GM12891 (cell line): ENCODE measurements at places on chromosomes 2 and 18.

DNA sequence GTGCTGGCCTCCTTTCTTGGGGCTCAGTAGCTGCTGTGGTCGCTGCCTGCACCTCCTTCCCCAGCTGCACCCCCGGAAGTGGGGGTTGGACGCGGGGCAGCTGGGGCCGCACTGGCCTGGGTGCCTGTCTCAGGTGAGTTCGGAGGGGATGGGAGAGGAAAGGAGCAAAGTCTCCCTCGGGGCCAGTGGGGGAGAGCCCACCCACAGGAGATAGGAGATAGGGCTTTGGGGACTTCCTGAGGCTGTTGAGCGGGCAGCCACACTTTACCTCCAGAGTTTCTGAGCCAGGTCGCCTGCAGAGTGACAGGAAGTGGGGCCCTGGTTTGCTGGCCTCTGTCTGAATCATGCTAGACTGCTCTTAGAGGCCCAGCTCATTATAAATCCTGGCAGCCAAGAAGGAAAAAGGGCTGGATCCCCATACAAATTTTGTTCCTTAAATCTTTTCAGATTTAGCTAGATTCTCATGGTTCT lies 8.1 kb downstream of the MBP start:
- no peak for DNase-seq

- DNase-seq = no peak
Measured at GRCh38 chr2:126634273-126634861, 21.6 kb upstream of the GYPC start.

DNA sequence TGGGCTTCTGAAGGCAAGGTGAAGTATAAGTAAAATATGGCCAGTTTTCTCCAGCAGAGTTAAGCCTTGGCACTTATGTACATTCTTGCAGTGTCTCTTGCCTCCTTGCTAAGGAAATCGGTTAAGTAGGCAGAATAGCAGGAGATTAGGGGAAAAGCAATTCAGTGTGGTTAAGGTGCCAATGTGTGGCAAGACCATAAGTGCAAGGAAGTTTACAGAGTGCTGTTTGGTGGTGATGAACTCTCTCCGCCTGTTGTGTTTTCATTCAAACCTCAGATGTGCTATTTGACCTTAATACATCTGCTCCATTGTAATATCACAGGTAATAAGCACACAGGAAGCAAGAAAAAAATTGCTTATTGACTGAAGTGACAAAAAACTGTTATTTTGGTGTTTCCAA lies 156.1 kb downstream of the MGAT5 start:
- no peak for DNase-seq

DNA sequence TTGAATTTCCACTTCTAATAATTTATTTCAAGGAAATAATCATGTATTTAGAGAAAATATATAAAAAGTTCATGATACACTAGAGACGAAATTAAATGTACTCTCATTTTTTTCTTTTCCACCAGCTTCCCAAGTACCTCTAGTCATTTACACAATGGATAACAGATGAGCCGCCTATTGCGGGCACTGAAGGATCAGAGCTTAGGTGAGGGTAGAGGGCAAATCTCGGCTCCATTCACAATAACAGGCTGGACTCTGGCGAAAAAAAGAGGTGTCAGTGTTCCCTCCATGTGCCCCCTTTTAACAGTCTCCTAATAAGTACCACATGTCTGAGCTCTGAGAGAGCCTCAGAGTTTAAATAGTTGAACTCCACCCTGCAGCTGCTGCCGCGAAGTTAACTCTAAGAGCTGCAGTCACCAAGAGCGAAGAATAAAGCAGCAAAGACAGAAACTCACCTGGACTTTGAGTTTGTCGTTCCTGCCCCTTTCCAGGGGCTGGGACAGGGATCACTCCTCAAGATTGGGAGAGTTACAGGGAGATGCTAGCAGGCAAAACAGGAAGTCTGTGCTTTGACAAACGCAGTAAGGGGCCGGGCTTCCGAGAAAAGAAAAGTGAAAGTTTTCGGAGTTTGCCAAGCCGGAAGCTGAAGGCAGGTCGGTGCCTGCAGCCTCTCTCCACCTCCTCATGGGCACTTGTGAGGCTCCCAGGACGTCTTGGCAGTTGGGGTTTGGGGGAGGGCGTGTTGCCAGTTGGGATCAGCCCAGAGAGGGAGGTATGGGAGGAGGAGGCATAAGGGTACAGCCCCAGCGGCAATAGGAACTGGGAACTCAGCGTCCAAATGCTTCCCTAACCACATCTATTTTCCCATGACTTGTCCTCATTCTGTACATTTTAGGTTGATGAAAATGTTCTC lies at the start of gene SP110:
Gene SP110 (minus strand): TSS at position 566 of the 913 bp plus-strand sequence. CDS start 3,057 bp downstream, outside the sequence.
- DNase-seq = no peak

GRCh38 chr2:5926871-5927512 lies 234.8 kb downstream of the SOX11 start:
- no peak for DNase-seq

DNA sequence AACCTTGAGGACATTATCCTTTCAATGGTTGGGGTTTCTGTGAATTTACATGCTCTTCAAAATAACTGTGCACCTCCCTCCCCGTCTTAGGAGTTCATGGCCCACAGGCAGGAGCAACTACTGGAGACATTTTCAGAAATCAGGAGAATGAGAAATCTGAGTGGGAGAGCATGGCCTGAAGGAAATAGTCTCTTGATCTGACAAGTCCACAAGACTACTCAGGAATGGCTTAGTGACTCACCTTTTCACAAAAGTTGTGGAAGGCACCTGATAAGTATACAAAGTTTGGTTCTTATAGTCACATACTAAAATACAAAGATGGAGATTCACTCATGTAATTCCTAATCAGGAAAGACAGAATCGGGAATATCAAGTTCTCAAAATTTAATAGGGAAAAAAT lies 83.6 kb upstream of the NCKAP5 start:
- no peak for DNase-seq

DNA sequence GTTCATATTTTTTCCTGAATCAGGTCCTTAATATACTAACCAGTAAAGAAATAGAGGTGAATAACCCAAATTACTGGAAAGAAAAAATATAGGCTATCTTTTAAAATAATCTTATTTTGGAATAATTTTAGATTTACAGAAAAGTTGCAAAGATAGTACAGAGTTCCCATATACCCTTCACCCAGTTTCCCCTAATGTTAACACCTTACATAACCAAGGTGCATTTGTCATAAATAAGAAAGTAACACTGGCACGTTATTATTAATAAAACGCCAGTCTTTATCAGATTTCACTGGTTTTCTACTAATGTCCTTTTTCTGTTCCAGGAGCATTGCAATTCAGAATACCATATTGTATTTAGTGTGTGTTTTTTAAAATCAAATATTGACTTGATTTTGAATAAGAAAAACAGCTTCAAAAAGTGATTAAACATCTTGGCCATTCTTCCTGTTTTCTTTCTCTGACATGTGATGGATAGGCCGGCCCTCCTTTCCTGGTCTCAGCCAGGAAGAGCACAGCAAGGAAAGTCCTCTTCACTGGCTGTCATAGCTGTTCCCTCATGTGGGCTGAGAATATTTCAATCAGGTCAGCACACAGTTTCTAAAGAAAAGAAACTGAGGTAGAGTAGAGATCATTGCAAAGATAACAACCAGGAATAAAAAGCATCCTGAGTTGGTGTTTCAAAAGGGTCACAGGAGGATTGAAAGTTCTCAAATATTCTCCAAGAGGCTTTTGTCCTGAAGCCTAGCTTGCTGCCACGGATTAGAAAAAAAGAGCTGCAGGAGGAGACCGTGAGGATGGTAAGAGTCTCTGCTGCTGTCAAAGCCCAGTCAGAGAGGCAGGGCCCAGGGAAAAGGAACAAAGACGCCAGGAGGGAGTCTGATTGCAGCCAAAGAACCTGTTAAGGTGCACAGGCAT lies 79.3 kb upstream of the ARL5A start:
- DNase-seq = no peak

DNA sequence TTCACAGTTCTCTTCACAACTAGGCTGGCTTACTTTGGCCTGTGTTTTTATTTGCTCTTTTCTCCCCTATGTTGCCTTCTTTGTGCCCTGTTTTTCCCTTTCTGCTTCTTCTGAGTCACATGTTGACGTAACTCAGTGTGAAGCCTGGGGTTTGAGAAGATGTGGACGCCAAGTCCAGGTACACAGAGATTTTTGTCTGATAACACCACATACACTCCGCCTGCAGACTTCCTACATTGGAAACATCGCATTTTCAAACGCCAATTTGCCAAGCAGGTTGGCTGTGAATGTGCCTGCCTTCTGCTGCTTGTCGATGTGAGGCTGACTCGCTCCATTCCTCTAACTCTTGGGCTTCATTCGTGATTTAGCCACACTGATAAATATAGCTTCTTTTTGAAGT lies 62.6 kb upstream of the FN1 start:
- no peak for DNase-seq

- no peak for DNase-seq
Measured at GRCh38 chr2:218476676-218477075, 57.8 kb downstream of the VIL1 start.

DNA sequence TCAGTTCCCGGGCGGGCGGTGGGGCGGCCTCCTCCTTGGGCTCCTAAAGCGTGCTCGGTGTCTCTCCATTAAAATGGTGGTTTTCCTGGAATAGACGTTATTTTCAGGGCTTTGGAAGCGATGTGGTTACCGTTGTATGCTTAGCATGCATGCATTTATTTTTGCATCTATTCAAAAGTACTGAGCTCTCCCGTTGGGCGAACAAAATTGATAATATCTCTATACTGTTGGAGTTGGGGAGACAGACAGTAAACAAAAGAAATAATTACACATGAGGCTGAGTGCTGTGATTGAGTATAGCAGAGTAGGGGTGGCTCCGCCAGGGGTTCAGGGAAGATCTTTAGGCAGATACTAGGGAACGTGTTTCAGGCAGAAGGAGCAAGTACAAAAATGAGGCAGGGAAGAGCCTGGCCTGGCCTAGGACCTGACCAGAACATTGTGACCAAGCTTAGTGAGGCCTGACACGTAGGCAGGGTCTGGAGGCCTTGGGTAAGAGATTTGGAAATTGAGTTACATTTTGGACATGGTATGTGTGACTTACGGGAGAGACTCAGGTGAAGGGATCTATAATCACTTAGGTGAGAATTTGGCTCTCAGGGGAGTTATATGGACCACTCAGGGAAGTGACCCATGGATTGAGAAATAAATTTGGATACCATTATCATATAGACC lies 674 bp downstream of the NCAPH start:
- DNase-seq = no peak

DNA sequence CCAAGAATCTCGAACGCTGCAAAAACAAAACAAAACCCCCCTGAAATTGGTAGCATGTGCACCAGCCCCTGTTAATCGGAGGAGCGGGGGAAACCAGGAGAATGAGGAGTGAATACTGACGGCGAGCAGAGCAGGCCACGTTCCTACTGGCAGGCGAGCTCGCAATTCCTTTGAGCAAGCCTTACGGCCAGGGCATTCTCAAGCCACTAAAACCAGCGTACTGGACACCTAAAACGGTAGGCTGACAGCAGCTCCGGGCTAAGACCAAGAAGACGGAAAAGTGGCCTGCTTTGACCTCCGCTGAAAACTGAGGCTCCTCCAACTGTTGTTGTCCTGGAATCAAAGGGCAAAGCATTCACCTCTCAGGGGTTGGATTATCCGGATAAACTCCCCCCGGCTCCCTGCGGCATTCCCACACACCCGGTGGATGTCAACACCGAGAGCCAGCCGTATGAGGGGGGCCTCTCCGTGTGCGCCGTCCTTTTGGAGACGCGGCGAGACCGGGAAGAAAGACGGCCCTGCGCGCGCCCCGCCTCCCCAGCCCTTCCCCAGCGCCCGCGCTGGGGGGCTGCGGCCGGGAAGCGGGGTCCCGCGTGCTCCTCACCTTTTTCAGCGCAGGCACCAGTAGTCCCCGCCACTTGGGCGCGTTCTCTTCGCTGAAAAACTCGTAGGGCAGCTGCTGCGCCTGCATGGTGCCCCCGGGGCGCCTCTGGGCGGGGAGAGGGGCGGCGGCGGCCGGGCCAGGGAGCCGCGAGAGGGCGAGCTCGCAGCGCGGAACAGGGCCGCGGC lies 925 bp downstream of the SOS1 start:
- peak; percentile 58 for DNase-seq

DNA sequence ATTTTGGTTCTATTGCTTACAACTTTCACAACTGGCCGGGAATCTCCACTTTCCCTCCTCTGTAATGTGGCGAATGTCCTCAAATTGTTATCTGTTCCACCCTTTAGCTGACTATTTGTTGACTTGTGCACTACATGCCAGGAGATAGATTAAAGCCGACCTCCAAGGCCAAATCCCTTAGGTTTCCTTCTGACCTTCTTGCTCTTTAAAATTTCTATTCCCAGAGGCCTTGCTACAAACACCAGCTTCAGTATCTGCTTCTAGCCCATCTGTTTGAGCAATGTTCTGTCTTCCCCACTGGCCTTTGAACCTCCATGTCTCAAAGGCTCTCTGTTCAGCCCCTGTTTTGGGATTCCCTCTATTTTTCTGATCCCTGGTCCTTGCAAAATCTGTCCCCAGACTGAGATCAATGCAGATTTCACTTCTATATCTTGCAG lies 426.2 kb downstream of the LRATD1 start:
- no peak for DNase-seq

GRCh38 chr2:97770445-97770844 lies 57.1 kb downstream of the ZAP70 start:
- DNase-seq = no peak

GRCh38 chr2:31762085-31762484 lies 181.3 kb upstream of the SRD5A2 start:
- no peak for DNase-seq

- no peak for DNase-seq
Measured at GRCh38 chr2:222490131-222490530, 65.8 kb downstream of the SGPP2 start.
